GM06990 (cell line): ENCODE measurements at places on chromosomes 4 and X.

- no peak for DNase-seq
These were observed 549.5 kb upstream of the CPEB2 start for GRCh38 chr4:14452764-14453163.

GRCh38 chr4:175017751-175018150 lies 99.6 kb downstream of the ADAM29 start:
- no peak for DNase-seq

DNA sequence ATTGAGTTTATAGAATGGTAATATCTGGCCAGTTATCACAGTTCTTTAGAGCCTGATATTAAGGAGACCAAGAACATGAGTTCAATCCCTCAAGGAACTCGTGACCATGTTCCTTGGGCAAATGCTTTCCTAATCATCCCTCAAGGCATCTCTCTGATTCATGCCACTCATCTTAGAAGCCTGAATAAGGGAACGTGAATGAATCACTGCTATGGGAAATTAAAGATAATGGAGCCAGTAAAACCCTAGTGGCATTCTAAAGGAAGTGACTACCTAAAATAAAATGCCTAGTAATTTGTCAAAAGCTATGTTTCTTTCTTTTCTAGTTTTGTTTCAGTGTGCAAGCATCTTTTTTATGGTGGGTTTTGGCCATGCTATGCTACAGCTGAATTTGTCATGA lies 1161.3 kb downstream of the C4orf33 start:
- DNase-seq = no peak

DNA sequence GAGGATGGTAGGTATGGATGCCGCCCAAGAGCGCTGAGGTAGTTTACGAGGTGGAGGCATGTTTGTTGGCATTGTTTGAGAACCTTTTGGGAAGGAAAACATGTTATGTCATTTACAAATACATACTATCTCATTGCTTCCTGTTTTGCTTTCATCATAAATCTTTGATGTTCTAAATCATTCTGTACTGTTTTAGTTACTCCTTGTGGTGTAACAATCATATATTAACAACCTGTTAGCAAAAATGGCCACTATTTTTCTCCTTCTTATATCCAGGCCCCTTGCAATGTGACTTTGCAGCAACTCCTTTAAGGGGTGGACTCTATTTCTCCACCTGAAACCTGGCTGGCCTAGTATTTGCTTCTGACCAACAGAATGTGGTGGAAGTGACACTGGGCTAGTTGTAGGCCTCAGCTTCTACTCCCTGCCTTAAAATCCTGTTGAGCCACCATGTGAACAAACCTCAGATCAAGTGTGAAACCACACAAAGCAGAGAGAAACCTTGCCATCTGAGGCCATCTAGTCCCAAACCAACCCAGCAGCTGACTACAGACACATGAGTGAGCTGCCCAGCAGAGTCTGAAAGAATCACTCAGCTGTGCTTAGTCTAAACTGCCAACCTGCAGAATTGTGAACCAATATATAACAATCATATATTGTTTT lies 15.8 kb upstream of the CXorf38 start:
- DNase-seq = no peak
